Activated naive CD4-positive, alpha-beta T cell treated with anti-CD3 and anti-CD28 coated beads, Interleukin-2, amount 50 U/mL, for 72 hours (primary cell): ENCODE measurements at places on chromosomes 4 and X.

GRCh38 chrX:97310373-97310772, 426.7 kb downstream of the RPA4 start:
- DNase-seq: no peak

DNA sequence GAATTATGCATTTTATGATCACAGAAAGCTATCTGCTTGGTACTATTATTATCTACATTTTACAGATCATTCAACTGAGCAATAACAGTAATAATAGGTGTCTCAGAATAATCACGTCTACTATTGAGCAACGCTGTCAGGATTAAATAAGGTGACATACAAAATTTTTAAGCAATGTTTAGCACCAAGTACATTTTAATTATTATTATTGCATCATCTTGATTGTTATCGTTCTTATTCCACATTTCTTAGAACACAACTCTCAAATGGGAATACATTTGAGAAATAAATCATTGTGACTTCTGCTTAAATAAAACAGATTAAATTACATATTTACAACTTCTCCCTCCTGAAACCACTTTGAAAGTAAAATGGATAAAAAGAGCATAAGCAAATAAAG, 1083.5 kb upstream of the ADGRL3 start:
- no peak for DNase-seq

DNA sequence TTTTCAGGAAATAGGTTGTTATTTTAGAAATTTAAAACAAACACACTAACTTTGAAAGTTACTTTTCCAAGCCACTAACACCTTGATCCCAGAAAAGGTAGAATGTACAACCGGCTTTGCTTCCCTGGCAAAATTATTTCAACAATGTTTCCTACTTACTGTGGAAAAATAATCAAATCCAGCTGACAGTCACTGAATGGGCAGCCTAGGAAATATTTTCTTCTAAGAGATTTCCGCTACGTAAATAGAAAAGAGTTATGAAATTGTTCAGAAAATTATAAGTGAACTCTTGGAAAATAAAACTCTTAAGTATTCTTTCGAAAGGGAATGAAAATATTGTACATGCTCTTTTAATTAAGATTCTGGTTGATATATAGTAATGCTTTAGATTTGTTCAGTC, 195.7 kb downstream of the GASK1B start:
- DNase-seq: no peak

GRCh38 chr4:117383468-117383867, 298.1 kb upstream of the TRAM1L1 start:
- DNase-seq: no peak

DNA sequence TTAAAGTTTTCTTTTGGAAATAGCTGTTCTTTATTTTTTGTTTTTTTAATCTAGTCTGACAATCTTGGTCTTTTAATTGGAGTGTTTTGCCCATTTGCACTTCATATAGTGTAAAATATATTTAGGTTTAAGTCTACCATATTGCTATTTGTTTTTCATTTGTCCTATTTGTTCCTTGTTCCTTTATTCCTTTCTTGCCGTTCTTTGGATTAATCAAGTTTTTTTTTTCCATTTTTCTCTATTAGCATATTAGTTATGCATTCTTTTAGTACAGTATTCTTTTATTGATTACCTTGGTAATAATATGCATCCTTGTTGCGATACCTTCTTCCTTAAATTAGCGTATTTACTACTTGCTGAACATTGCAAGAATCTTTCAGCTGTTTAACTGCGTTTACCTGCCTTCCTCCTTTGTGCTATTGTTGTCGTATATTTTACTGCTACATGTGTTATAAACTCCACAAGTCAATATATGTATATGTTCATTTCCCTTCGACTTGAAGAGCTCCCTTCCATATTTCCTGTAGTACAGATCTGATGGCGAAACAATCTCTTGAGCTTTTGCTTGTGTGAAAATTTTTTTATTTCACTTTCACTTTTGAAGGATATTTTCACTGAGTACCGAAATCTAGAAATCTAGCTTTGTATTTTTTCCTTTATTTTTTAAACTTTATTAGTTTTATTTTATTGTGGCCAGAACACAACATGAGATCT, 23.9 kb upstream of the RNF212 start:
- no peak for DNase-seq

DNA sequence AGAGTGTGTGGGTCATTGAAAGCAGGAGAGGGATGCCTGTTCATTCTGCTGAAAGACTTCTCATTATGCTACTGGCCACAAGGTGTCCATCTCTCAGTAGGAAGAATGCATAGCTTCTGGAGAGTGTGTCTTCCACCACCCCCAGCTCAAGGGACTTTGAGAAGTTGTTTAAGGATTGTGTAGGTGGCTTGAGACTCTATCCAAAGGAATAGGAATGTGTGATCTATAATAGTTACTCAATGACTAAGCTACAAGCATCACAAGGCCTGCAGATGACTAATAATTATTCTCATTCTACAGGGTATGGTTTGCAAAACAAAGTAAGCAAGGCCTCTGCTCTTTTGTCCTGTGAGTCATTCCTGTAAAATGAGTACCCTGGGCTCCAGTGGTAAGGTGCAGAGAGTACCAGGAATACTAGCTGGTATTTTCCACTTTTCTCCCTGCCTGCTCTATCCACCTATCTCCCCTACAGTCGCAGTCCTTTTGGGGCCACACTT, 279.8 kb upstream of the BOD1L1 start:
- DNase-seq: no peak
